ENCODE measurements at places on chromosomes 5 and 9.
A peak's percentile ranks its signal among the peaks of the same experiment; 100 is the strongest.

DNA sequence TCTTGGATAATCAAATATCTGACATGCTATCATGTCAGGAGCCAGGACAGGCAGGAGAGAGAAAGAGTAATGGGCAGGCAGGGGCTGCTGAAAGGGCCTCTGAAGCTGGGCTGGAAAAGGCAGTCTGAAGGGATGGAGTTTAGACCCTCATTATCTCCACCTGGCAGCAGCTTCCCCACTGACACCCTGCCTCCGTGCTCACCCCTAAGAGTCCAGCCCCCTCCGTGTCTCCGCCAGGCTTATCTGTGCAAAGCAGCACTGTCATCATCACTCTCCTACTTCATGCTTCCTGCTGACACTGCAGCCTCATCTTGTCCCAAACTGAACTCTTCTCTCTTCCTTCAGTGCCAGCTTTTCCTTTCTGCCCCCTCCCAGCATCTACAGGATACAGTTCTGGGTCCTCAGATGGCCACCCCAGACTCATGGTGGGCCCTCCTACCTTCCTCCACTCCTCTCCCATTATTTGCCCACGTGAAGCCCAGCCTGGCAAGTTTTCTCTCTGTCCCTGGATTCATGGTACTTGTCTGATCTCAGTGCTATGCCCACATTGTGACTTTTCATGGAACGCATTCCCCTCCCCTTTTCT is 70.9 kb upstream of the KLF9 start:
- no peak for DNase-seq

DNA sequence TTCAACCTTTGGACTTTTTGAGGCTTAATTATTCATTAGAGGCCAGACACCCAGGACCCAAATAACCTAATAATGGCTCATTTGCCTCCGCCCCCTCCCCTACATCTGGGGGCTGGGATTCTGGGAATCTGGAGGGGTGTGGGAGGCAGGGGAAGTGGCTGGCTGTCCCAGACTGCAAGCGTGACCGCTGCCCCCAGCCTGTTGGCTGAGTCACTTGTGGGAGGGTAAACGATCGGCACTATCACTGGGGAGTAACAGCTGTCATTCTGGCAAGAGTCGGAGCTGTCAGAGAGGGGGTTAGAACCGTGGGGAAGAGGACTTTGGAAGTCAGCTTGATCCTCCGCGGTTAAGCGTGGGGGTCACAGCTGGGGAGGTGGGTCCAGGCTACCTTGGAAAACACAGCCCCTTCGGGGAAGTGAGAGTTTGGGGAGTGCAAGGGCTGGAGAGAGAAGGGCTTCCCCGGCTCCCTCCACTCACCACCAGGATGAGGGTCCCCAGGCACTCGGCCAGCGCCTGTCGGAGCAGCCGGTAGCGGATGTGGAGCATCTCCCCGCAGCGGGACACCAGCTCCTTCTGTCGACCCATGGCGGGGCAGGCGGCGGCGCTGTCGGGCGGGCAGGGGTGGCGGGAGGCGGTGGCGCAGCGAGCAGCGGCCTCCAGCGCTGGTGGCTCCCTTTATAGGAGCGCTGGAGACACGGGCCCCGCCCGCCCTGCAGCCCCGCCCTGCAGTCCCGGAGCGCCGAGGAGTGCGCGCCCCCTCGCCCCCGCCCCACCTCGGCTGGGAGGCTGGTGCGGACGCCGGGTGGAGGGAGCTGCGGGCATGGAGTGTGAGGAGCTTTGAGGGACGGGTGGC is at the start of gene AQP3:
AQP3 (minus strand) TSS at position 648 of the 853 bp plus-strand sequence; CDS start at position 585, 63 bp downstream.
- DNase-seq, result peak; percentile 65

GRCh38 chr5:164383662-164384061 is 878.2 kb downstream of the MAT2B start:
- DNase-seq, result no peak

DNA sequence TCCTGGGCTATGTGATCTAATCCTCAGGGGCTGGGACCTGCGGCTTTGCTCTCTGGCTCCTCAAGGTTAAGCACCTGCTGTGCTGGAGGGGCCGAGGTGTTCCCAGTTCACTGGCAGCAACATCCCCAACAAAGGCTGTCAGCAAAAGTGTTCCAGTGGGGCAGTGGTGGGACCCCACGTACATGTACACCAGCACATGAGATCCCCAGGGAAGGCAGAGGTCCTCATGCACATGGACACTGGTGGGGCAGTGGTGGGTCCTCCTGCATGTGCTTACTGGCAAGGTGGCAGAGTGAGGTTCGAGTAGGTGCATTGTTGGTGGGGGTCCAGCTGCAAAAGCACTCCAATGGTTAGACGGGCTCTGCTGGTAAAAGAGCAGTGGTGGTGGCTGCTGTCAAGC is 255.6 kb upstream of the MPDZ start:
- no peak for DNase-seq

- no peak for DNase-seq
Measured at GRCh38 chr5:105146867-105147266, 1584.3 kb upstream of the NUDT12 start.

GRCh38 chr9:124248066-124248465 is 9.7 kb upstream of the NEK6 start:
- DNase-seq, result no peak

- DNase-seq, result no peak
Measured at GRCh38 chr5:125484742-125485641, 738.6 kb upstream of the ZNF608 start.

GRCh38 chr5:56918054-56918453 is 8.7 kb downstream of the SETD9 start:
- DNase-seq, result no peak

- DNase-seq, result no peak
Measured at GRCh38 chr5:73654171-73654811, 28.3 kb downstream of the ARHGEF28 start.

DNA sequence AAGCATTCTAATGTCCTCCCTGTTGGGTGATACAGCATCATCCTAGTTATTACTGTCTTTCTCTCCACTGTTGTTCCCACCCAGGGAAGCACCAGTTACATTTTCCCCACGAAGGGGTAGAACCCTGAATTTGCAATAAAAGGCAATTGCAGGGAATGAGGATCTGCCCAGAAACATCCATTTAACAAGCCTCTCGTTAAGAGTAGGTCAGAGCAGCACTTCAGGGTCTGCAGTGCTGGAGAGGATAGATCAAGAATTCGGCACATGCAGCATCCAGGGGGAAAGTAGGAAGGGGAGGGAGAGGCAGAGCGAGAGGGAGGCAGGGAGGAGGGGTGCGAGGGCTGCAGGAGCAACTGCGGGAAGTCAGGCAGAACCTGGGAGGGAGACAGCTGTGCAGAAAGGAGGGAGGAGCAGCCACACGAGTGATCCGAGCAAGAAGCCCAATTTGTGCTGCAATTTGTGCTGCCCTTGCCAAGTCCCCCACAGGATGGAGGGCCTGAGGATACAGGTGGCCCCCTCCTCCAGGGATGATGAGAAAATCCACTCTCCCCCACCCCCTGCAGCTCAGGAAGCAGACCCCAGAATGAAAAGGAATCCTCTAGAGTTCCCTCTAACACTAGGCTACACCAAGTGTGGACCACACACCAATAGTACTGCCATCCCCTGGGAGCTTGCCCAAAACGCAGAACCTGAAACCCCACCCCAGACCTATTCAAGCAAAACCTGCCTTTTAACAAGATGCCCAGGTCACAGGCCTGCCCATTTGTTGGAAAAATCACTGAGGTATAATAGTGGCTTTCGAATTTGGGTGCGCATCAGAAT is 62.2 kb downstream of the EPB41L4B start:
- no peak for DNase-seq

DNA sequence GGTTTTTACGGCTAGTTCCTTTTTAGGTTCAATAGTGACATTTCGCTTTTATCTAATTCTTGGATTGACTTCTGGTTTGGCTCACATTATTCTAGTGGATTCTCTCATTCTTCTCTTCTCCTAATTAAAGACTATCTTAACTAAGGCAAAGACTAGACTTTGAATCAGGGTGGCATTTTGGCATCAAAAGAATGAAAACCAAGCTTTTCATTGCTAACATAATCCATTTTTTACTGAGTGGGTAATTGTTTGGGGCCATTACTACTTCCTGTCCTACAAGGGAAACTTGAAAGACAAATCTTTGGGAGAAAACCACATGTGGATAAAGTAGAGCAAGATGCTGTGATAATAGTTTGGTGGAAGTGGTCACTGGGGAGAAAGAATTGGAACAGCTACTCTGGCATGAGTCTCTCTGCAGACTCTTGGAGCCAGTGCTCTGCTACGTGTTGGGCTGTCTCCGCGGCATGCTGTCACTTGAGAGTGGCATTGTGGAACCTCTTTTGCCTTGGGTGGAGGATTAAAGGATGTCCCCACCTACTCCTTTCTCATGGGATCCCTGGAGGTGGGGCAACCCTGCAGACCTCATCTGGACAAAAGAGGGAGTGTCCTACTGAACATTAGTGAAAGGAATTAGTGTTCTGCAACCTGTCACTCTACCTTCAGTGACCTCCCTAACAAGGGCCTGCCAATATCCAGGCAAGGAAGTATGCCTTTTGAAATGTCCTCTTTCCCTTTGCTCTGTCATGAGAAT is 280.4 kb downstream of the PSAT1 start:
- DNase-seq, result no peak

DNA sequence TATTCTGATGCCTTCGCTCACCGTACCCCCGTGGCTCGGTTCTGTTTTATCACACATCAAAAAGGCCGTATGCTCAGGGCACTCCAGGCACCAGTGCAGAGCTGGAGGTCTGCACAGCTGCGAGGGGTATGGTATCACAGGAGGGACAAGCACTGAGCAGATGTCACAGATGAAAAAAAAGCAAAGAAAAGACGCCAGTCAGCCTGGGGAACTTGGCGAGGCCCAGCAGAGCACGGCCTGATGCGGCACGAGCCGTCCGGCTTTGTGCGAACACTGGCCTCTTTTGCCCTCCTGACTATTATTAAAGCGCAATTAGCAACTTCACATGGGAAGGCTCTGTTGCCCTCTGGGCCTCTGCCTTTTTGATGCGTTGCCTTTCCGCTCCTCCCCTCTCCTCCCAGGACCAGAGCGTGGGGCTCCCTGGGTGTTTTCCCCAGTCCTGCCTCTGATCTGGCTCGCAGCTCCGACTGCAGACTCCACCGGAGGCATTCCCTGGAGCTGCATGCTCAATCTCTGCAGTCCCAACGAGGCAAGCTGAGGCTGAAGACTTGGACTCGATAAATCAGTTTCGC is 44.4 kb downstream of the AK8 start:
- no peak for DNase-seq

GRCh38 chr5:171592736-171593135 is 173.3 kb downstream of the FGF18 start:
- DNase-seq, result no peak

DNA sequence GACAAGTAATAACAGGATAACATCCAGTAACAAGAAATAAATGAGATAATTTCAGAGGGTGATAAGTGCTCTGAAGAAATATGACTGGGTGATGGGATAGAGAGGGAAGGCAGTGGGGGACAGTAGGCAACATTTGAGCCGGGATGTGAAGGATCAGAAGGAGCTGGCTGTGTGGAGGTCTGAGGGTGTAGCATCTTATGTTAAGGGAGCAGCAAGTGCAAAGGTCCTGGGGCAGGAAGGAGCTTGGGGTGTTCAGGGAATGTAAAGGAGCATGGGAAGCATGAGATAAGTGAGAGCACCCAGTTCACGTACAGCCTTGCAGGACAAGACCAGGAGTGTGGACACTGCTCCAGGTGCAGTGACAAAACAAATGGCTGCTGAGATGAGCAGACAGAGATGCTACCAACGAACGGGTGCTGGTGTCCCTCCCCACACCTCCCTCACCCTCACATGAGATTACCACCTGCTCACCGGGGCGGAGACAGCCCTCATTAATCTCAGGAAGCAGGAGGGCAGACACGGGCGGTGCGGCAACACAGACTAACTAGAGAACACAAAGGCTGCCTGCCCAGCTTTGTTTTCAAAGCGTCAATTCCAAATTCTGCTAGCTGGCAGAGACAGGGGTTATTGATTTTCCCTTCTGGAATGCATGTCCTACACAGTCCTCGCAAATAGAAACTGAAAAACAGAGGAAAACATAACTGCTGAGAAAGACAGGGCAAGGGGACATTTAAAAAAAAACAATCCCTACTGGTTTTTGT is 298.1 kb upstream of the PANK3 start:
- DNase-seq, result no peak

- DNase-seq, result no peak
Measured at GRCh38 chr5:140480310-140481014, 67.0 kb upstream of the EIF4EBP3 start.

- peak; percentile 23 for DNase-seq
Measured at GRCh38 chr9:133604214-133604613, 5.0 kb downstream of the FAM163B start.

Measured in T-cell (primary cell).